SJCRH30 (cell line): ENCODE measurements at places on chromosomes 12 and 14. TPM values are rescaled to one million over a fixed set of nuclear protein-coding genes. Genes with fewer than 3 reads are reported as not detected.

Gene MAX
- 37.4 and 41.8 TPM in 2 replicates for total RNA-seq

DNA sequence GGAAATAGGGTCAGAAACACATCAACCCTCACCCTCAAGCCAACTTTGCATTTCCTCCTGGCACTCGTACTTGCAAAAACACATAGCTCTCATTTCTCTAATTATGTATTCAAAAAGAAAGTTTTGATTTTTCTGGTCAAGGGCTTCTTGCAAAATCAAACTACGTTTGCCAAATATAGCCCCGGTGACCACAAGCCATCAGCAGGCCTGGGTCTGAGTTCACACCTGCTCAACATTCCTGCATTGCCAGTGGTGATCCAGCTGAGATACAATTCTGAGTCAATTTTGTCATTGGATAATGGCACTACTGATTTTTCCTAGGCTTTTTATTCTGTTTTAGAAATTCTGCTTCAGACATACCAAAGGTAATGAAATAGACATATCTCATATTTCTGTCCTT lies 10.7 kb upstream of the BHLHE41 start:
- DNase-seq: no peak

DNA sequence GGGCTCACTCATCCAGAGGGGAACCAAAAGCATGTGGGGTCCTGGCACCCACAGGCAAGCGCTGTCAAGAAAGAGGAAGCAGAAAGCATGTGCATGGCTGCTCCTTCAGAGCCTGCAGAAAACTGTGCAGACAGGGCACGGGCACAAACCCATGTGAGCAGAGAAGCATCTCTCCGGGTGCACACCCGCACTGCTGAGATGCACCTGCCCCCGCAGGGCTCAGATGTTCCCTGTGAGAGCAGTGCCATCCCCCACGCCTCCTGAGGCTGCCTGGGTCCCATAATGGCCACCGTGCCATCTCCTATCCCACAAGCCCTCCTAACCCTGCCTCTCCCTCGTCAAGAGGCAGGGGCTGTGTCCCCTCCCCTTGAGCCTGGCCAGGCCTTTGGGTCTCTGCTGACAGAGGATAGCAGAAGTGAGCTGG lies 32.3 kb upstream of the INF2 start:
- no peak for DNase-seq

DNA sequence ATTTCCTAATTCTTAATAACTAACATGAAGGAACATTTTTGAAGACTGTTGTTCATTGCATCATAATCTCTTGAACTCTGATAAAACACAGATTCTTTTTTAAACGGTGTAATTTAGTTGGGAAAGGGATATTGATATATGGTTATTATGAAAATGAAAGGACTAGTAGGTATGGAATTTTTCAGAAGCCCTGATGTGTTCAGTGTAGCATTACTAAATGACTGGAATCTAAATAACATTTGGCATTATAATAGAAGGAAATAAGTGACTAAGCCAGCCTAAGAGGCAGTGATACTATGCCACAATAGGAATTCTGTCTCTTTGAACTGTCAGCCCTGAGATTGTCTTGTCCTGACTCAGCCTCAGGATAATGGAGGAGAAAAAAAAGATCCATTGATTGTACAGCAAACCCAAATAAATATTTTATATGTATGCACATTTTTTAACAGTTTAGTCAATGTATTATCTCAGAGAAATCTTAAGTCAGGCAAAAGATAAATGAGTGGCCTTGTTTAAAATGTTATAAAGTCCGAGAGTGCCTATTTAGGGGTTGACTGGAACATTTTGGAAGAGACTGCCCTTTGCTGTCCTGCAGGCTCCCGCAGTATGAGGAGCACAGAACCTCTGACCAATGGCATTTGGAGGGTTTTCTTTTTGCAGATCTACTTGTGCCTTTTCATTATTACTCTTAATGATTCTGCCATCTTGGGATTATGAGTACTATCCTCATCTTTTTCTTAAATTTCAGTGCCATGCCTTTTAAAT lies 271.2 kb downstream of the EGLN3 start:
- no peak for DNase-seq

Gene ACOT6
- not detected in 2 replicates for total RNA-seq

- DNase-seq: no peak
Measured at GRCh38 chr12:86134561-86134960, 121.6 kb downstream of the MGAT4C start.

DNA sequence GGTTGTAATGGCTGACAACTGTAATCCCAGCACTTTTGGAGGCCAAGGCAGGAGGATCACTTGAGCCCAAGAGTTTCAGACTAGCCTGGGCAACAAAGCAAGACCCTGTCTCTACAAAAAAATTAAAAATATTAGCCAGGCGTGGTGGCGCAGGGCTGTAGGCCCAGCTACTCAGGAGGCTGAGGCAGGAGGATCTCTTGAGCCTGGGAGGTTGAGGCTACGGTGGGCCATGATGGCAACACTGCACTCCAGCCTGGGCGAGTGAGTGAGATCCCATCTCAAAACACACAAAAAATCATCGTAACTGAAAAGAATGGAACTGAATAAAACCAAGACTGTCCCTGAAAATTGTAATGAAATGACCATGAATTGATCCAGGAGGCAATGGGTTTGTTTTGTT lies 6.1 kb downstream of the CAMKK2 start:
- no peak for DNase-seq

DNA sequence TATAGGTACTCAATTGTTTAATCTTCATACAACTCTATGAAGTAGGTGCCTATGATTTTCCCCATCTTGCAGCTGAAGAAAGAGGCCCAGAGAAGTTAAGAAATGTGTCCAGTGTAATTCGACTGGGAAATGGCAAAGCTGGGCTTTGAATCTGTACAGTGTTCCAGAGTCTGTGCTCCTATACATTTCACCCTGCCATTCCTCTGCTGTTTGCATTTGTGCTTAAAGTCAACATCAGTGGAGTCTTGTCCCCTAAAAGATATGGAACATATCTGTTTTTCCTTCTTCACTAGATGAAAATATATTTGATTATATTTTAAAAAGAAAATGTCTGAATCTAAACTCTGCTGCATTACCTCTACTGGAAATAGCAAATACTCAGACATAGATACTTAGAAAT lies 88.6 kb downstream of the SEC23A start:
- no peak for DNase-seq

Gene TAS2R9
- total RNA-seq: 0.15 and 0.16 TPM in 2 replicates

GRCh38 chr12:58844161-58844560 lies 76.1 kb downstream of the LRIG3 start:
- no peak for DNase-seq

DNA sequence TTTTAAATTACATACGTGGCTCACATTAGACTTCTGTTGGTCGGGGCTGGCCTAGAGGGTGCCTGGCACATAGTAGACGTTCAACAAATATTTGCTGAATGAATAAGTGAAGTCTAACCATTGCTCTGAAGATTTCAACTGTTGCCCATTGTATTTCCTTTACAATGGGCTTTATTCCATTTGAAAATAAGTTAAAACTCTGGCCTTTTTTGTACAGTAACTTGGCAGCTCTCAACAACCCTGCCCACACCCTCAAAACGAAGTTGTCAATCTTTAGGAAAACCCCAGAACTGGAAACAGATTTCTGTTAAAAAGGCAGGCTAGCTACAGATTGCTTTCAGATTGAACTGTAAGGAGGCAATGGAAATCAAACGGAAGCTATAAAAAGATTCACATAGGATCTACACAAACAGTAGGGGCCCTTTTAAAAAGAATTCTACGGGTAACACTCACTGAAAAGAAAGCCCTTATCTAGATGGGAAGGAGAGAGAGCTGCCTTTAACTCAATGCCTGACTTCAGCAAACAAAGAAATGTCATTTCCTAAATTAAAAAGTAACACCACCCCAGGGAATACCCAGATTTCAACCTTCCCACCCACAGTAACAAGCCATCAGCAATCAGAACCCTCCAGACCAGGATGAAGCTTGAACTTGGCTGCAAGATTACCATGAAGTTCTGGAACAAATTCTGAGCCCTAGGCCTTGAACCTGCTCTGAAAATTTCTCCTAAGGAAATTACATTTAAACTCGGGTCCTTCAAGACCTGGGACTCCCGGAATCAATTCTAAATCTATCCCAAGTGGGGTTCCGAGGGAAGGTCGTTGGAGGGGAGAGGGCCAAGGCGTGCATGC lies 1.4 kb downstream of the WSB2 start:
- DNase-seq: no peak

- DNase-seq: no peak
Measured at GRCh38 chr14:99505089-99505488, 23.9 kb downstream of the CCNK start.

Gene ZC3H10
- 5.5 and 5.8 TPM in 2 replicates for total RNA-seq

GRCh38 chr12:106709068-106709511 lies 65.4 kb upstream of the RIC8B start:
- no peak for DNase-seq

GRCh38 chr12:3359478-3359877 lies 131.5 kb upstream of the PRMT8 start:
- DNase-seq: no peak

Gene KDM2B
- 44.0 and 48.4 TPM in 2 replicates for total RNA-seq

DNA sequence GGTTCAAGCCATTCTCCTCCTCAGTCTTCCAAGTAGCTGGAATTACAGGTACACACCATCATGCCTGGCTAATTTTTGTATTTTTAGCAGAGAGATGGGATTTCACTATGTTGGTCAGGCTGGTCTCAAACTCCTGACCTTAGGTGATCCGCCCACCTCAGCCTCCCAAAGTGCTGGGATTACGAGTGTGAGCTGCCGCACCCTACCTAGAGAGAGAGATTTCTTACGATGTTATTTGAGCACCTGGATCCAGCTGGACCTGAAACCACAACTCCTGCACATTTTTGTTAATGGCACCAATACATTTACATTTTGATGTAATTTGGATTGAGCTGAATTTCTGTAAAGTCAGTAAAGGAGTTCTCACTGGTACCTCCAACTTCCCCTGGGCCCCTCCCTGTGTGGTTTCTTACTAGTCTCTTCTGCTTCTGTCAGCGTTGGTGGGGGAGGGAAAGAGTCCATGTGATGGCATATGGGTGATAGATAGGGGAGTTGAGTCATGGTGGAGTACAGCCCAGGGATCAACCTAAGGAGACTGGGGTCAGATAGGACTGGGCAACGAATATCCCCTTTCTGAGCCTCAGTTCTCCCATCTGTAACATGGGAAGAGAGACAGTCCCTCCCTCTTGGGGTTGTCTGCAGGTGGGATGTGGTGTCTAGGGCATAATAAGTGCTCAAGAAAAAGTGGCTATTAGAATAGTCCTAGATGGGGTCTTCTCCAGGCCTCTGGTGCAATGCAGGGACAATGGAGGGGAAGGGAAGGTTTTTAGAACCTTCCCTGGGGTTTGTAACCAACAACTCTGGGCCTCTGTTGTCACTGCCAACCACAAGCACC lies 83.3 kb upstream of the MED13L start:
- no peak for DNase-seq

Gene ANO2
- 2.2 and 2.3 TPM in 2 replicates for total RNA-seq

DNA sequence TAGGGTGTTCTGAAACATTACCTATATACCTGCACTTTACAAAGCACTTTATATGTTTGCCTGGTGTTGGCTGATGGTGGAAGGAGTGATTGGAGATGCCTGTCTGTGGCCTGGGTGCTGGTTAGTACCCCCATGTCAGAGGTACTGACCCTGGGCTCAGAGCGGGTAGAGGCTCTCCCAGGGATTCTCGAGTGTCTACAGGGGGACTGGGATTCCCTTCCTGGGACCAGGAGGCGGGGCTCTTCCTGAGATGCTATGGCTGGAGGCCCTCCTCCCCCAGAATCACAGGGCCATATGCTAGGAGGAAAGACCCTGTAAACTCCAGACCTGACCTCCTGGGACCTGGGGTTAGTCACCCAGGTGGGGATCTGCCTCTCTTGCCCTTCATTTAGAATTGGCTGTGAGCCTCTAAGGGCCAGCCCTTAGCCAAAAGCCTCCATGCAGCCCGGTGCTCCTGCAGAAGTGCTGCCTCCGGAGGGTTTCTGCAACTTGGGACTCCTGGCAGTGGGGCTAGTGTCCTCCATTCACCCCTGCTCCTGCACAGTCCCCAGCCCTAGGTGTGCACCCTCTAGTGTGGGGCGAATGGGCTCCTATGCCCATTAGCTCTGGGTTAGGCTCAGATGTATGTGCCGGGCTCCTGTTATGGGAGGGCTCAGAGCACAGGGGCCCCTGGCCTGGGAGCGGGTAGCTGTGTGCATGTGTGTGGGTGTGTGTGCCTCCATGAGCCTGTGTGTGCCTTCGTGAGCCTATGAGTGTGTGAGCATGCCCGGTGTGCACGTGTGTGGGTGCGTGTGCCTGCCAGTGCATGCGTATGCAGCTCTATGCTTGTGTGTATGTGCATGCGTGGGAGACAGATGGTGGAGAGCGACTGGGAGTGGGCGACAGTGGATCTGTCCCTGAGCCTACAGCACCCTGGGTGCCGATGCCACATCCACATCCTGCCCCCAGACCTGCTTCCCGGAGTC lies 36.6 kb downstream of the RTL1 start:
- DNase-seq: no peak

DNA sequence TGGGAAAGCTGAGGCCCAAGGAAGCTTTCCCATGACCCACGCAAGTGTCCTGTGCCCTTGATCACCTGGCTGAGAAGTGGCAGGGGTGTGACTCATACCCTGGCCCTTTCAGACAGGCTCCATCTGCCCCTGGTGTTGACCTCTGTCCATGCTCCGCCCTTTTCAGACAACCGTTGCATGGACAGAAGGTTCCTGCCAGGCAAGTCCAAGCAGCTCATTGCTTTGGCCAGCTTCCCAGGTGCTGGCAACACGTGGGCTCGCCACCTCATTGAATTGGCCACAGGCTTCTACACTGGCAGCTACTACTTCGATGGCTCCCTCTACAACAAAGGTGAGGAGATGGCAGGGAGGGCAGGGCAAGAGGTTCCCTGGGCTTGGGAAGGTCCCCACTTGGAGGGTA lies 103.5 kb downstream of the WSCD2 start:
- no peak for DNase-seq

DNA sequence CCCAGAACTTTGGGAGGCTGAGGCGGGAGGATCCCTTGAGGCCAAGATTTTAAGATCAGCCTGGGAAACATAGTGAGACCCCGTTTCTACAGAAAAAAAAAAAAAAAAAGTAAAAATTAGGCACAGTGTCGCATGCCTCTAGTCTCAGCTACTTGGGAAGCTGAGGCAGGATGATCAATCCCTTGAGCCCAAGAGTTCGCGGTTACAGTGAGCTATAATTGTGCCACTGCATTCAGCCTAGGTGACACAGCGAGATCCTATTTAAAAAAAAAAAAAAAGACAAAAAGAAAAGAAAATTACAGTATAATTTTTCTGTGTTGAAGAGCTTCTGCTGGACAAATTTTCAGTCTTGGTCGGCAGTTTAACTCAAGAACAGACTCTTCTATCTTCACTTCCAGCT lies 133.9 kb upstream of the FGD4 start:
- no peak for DNase-seq

GRCh38 chr14:71932229-71932981 lies at the start of gene RGS6:
RGS6 (plus strand) TSS chr14:71932429.
- DNase-seq: no peak

Gene PLEKHD1
- total RNA-seq: 0.28 and 0.30 TPM in 2 replicates

GRCh38 chr14:21072781-21073339 lies 2.8 kb downstream of the ARHGEF40 start:
- no peak for DNase-seq

DNA sequence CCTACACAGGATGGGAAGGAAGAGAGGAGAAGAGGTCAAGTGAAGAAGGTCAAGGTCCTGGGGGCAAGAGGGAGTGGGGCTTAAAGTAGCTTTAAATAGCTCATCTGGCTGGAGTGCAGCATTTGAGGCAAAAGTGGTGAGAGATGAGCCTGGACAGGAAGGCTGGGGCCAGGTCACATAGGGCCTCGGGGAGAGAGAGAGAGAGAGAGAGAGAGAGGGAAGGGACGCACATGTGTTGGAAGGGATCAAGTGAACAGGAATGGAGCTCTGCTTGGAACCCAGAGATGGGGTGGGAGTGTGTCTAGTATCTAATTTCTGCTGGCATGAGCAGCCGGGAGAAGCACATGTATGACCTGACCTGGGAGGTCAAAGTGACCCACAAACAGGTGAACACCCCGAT lies 407.5 kb downstream of the MED13L start:
- DNase-seq: no peak

GRCh38 chr12:104358353-104359003 lies 54.9 kb downstream of the EID3 start:
- peak; percentile 46 for DNase-seq
